Sigmoid colon (tissue), 7 donors: ENCODE measurements at places on chromosomes 11 and 22. TPM values are rescaled to one million over a fixed set of nuclear protein-coding genes. Genes with fewer than 3 reads are reported as not detected.

Gene NELL1
- 0.34 TPM for polyA plus RNA-seq

Gene GGA1
- polyA plus RNA-seq: 34.4 TPM

- no peak for DNase-seq
Observed at GRCh38 chr11:73072935-73073481, 69.1 kb downstream of the FCHSD2 start.

DNA sequence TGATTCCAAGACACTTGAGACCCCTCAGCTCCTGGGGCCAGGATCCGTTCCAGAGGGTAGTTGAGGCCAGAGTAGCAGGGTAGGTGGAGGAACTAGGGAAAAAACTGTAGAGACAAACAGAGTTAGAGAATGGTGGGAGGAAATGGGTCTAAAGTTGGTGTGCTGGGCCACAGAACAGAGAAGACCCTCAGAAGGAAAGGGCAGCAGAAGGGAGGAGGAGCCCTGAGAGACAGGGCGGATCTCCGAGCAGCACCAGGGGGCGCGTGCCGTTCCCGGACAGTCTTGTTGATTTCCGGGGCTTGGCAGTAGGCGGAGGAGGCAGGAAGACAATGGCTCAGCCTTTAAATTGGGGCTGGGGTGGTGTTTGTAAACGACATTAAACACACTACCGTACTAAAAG lies 2.4 kb upstream of the CECR2 start:
- DNase-seq: peak; percentile 73

DNA sequence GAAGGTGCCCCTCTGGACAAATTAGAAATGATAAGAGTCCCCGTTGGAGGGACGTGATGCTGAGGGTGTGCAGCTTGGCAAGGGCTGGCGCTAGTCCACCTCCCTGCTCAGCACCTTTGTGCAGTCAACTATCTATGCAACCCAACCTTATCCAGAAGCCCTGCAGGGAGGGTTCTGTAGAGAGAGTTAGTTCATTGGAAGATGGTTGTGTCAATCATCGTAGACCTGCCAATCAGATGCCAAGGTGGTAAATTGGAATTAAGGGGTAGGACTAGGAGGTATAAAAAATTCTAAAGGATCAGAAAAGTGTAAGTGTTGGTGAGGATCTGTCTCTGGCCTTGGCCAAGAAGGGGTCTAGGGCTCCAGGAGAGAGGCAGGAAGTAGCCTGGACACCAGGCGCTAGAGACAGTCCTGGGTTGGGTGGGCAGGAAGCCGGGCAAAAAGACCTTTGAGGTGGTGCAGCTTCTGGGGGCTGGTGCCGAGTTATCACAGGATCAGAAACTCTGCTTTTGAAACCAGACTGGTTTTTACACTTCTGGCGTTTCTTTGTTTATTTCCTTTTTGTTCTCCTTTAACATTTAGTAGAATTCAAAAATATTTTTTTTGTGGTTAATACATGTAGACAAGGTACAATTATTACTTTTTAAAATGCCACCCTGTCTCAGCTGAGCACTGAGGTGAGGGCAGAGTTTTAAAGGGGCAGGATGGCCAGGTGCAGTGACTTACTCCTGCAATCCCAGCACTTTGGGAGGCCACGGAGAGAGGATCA lies 1.6 kb downstream of the C1QTNF6 start:
- peak; percentile 43 for DNase-seq

DNA sequence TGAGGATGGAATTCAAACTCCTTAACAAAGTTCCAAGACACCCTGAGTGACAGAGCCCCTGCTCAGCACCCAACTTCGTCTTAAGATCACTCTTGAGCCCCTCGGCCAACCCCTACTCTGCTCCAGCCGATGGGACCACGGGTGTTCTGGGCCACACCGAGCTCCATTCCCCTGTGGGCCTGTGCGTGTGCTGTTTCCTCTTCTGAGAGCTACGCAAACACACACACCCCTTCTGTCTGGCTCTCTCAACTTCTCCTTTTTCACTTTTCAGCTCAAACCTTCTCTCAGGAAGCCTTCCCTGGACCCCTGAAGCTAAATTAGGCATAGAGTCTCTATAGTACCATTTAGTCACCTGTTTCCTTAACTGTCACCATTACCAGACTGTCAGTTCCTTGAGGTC lies 37.5 kb upstream of the NNMT start:
- DNase-seq: peak; percentile 75

DNA sequence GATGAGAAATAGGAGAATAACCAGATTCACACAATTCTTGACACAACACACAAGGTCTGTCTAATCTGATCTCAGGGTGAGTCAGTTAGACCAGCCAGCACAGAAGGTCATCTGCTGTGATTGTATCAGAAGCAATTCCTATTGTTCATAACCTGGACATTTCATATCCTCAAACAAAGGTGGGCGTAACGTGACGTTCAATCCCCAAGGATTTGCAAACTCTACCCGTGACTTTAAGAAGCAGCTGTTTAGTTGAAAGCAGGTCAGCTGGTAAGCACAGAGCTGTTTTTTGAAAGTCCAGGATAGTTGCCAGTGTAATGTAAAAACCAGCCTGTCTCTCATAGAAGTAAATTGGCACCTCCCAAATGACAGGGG lies 385.1 kb downstream of the DCDC1 start:
- DNase-seq: no peak

DNA sequence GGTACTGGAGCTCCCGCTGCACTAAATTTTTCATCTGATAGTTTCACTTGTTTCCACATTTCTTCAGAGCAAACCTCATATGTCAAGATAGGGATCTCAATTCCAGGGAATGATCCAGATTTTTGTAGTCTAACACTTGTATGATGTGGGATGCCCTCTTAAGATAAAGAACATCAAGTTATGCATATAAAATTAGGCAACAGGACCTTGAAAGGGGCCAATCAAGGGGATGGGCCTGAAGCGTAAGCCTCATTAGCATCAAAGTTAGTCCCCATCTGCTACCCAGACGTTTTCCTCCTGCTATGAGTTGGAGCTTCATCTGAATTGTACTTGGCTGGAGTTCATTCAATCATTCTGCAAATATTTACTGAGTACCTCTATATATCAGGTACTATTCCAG lies 17.5 kb downstream of the PDGFD start:
- no peak for DNase-seq

DNA sequence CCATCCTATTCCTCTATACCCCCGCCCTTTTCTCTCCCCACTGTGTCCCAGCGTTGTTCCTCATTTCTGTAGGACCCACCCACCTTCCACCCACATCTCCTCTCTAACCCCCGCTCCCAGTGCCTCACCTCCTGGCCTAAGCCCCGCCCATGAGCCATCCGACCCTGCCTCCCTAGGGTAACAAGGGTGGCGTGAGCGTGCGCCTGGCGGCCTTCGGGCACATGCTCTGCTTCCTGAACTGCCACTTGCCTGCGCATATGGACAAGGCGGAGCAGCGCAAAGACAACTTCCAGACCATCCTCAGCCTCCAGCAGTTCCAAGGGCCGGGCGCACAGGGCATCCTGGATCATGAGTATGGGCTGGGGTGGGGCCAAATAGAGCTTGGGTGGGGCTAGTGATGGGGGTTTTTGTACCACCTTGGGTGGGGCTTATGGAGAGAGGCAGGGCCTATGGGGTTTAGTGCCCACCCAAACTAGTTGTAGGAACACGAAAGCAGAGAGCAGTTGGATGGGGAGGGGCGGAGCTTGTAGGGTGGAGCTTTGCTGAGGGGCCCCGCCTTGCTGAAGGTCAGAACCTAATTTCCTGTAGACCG lies 4.5 kb downstream of the INPP5J start:
- DNase-seq: no peak

- DNase-seq: no peak
Observed at GRCh38 chr22:24695060-24695459, 79.5 kb downstream of the PIWIL3 start.

DNA sequence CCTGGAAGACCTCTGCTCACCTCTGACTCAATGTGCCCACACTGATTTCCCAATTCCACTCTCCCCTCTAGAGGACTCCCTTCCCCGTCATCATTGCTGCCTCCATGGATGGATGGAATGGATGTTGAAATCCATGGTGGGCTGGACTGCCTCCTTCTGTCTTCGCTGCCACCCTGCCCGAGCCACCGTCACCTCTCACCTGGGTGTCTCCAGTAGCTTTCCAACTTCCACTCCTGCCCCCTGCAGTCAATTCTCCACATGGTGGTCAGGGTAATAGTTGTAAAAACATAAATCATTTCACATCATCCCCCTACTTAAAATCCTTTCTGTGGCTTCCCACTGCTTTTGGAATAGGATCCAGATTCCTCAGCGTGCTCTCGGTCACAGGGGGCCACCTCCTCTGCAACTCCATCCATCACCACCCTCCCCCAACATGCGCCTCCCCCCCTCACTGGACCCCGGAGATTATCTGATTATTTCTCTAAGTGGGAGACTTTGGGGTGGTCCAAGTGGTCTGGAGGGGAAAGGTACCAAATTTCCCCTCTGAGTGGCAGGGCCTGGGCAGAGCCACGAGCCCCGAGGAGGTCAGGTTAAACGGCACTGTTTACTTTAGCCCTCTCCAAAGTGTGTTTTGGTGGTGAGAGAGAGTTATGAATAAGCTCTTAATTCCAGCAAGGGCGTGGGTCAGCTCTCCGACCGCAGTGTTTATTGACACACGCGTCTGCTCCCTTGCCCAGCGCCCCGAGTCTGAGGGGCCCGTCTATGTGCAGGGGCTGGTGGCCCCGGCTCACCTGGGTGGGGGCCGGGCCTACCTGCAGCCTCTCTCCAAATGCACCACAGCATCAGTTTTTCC lies 313.7 kb downstream of the MN1 start:
- DNase-seq: no peak

DNA sequence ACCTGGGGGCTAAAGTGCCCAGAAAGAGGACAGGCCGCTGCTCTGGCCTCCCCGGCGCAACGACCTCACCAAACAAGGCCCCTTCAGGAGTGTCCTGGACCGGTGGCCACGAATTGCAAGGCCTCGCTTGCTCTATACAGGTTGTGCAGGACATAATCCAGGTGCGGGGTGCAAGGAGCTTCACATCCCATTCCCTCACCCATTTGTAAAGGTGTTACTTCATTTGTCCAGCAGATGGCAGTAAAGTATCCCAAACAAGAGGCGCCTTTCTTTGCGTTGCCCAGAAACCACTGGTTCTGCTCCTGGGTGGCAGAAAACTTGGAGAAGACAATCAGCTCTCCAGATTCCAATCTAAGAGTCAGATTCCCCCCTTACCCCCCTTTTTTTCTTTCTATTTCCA lies 35.9 kb upstream of the PRDM11 start:
- peak; percentile 76 for DNase-seq

DNA sequence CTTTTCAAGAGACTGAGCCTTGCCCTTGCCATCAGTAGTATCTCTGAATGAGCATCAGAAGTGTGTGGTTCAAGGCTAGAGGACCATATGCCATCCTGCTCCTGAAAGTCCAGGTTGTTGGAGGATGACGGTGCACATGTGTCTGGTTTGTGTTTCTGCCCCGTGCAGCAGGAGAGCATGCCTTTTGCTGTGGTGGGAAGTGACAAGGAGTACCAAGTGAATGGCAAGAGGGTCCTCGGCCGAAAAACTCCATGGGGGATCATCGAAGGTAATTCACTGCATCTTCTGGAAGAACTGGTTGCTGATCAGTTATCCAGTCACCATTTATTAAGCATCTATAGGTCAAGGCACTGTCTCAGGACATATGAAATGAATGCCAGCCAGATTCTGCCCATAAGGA lies 6.1 kb upstream of the WBP2NL start:
- DNase-seq: no peak

GRCh38 chr11:117808784-117809183 lies 11.8 kb upstream of the DSCAML1 start:
- DNase-seq: no peak

GRCh38 chr11:13206086-13206640 lies 71.4 kb upstream of the BMAL1 start:
- DNase-seq: no peak

- DNase-seq: no peak
Observed at GRCh38 chr22:26548984-26549383, 36.7 kb upstream of the TFIP11 start.

DNA sequence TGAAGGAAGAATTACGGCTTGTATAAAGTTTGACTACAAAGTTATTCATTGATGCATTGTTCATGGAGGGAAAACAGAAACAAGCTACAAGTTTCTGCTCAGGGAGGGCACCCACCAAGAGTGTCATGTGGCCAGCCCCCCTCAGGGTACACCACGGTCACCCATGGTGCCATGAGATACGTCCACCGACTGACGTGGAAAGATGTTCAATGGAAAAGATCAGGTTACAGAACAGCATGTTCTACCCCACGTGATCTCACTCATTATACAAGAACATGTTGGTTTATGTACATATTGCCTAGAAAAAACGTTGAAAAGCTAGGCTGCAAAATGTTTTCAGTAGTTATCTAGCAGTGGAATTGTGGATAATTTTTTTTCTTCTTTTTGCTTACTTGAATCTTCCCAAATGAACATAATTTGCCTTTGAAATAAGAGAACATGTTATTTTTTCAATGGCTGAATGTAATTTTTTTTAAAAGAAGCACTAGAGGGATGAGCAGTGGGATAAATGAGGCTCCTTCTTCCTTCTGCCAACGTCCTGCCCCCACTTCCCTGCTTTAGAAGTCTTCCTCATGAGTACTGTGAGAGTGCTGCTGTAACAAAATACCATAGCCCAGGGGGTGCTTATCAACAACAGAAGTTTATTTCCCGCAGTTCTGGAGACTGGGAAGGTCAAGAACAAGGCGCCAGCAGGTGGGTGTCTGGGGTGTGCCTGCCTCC lies 22.5 kb downstream of the RCN1 start:
- no peak for DNase-seq

GRCh38 chr11:1498262-1498661 lies 11.7 kb upstream of the MOB2 start:
- no peak for DNase-seq

- DNase-seq: peak; percentile 82
Observed at GRCh38 chr11:35617687-35618496, at the start of gene FJX1. Gene FJX1, plus strand, starts transcription at chr11:35618460. Its CDS starts 177 bp downstream, at chr11:35618637.

DNA sequence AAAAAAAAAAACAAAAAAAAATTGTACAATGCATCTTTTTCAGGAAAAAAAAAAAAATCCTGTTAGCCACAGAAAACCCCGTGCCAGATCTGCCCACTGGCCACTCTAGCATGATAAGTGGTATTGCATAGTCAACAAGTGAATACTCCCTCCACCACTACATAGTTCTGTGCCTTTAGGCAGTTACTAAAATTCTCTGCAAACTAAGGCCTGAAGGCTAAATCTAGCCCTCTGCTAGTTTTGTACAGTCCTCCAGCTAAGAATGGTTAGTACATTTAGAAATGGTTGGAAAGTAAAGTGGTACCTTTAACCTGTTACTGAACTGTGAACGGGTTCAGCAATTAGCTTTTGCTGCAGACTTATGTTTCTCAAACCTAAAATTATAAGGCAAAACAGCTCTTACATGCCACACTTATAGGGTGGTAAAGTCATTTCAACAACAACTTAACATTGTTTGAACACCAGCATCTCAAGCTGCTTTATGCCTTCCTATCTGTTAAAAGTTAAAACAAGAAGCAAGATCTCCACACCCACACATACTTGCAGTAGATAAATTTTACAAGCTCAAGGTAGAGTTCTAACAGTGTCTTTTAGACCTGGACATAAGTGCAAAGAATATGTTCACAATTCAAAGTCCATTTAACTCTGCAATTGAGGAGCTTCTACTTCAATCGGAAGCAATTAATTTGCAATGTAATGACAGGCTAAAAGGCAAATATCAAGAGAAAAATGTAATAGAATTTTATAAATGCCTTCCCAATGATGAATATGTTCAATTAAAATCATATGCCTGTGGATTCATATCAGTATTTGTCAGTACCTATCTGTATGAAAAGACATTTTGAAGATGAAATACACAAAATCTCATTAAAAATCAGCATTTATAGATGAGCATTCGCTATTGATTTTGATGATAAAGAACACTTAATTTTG lies 7.3 kb downstream of the C11orf71 start:
- no peak for DNase-seq

- DNase-seq: no peak
Observed at GRCh38 chr11:32549611-32550187, 33.9 kb upstream of the EIF3M start.
